ENCODE measurements at places on chromosomes 13 and 19.

DNA sequence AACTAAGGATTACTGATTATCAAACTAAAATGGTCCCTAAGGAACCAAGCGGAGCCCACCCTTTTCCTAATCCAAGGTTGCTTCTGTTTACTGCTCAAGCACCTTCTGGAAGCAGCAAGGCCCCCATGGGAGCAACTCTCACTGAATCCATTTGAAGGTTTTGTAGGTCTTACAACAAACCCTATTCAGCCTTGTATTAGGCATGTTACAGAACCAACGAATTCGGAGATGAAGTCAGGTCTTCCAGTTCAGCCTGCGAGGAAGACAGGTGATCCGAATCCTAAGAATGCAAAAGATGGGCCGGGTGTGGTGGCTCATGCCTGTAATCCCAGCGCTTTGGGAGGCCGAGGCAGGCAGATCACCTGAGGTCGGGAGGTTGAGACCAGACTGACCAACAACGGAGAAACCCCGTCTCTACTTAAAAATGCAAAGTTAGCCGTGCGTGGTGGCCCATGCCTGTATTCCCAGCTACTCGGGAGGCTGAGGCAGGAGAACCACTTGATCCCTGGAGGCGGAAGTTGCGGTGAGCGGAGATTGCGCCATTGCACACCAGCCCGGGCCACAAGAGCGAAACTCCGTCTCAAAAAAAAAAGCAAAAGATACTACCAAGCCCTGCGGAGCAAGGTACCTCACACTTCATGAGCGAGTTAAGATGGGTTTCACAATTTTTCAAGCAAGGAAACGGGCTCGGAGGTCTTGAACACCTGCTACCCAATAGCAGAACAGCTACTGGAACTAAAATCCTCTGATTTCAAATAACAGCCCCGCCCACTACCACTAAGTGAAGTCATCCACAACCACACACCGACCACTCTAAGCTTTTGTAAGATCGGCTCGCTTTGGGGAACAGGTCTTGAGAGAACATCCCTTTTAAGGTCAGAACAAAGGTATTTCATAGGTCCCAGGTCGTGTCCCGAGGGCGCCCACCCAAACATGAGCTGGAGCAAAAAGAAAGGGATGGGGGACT lies 609 bp downstream of the ZAR1L start:
- DNase-seq, result no peak

DNA sequence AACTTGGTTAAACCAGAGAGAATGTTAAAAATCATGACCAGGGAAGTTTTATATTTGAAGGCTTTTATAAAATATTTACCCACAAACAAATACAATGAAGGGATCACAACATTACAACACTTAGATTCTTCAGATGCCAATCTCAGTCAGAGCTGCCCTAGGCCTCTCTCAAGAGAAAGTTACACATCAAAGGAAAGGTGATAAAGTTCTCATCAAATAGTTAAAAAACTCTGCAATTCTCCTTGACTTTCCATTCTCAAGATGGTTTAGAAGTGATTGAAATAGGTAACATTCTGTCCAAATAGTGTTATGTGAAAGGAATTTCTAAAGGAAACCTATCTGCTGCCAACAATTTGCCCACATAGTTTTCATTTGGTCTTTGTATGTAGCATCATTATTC lies 1115.2 kb upstream of the MIR17HG start:
- no peak for DNase-seq

GRCh38 chr13:114144606-114145244 lies 12.3 kb upstream of the RASA3 start:
- DNase-seq, result no peak

GRCh38 chr13:85661675-85662074 lies 137.5 kb downstream of the SLITRK6 start:
- no peak for DNase-seq

DNA sequence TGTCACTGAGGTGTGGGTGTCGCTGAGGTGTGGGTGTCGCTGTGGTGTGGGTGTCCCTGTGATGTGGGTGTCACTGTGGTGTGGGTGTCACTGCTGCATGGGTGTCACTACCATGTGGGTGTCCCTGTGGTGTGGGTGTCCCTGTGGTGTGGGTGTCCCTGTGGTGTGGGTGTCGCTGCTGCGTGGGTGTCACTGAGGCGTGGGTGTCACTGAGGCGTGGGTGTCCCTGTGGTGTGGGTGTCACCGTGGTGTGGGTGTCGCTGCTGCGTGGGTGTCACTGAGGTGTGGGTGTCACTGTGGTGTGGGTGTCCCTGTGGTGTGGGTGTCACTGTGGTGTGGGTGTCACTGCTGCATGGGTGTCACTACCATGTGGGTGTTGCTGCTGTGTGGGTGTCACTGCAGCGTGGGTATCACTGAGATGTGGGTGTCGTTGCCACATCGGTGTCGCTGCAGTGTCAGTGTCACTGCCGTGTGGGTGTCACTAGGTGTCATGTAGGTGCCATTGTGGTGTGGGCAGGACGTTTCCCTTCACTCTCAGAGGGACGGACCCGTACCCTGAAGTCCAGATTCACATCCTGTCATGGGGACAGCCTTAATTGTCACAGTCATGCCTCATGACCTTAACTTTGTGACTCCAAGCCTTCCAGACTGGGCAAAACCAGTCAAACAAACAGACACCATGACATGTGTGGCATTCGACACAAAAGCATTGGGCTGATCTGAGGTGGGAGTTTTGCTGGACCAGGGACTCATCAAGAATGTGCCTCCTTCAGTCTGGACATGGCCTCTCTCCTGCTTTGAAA lies 12.7 kb upstream of the GAS6 start:
- DNase-seq, result no peak

DNA sequence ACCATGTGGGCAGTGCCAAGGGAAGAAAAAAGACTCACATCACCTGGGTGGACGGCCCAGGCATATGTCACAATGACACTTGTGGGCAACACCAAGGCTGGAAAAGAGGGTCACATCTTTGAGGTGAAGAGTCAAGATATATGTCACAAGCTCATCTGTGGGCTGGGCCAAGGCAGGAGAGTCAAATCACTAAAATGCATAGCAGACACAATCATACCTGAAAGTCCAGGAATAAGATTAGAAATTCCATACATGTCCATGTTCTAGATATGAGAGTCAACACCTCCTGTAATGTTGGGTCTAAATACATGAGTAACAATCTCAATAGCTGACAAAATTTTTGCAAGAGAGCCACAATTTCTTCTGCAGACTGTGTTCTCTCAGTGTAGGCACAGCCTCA lies 145.0 kb downstream of the ZNF675 start:
- no peak for DNase-seq

DNA sequence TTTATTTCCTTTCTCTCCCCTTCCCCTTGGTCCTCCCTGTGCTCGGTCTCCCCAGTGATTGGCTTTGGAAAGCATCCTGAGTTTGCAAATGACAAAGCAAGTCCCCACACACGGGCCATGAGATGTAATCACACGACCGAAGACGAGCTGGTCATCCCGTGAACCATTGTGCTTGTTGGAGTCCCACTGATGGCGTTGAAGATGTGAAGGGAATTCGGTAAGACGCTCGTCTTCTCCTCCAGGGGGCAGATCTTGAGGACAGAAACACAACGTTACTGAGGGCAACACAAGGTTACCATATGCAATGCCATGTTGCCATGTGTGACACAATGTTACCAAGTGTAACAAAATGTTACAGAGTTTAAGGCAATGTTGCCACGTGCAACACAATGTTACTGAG lies 42.0 kb upstream of the SLC15A1 start:
- no peak for DNase-seq

GRCh38 chr13:48944221-48944620 lies 31.5 kb upstream of the FNDC3A start:
- DNase-seq, result no peak

GRCh38 chr19:50835103-50835784 lies 1.9 kb upstream of the KLK15 start:
- peak; percentile 39 for DNase-seq

DNA sequence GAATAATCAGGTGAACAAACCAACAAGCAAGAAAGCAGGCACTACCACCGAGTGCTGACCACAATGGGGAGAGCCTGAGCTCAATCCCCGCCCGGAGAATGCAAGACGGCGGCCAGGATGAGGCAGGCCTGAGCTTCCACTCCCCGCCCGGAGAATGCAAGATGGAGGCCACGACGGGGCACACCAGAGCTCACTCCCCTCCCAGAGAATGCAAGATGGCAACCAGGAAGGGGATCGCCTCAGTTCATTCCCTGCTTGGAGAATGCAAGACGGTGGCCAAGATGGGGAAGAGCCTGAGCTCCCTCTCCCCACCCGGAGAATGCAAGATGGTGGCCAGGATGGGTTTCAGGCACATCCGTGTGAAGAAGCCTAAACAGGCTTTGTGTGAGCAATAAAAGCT lies 24.7 kb upstream of the MIER2 start:
- no peak for DNase-seq

GRCh38 chr13:101473458-101473857 lies 21.0 kb downstream of the ITGBL1 start:
- DNase-seq, result no peak

- no peak for DNase-seq
Measured at GRCh38 chr13:79659121-79659521, 178.2 kb downstream of the NDFIP2 start.

- peak; percentile 25 for DNase-seq
Measured at GRCh38 chr19:13024951-13025697, 29.8 kb downstream of the NFIX start.

DNA sequence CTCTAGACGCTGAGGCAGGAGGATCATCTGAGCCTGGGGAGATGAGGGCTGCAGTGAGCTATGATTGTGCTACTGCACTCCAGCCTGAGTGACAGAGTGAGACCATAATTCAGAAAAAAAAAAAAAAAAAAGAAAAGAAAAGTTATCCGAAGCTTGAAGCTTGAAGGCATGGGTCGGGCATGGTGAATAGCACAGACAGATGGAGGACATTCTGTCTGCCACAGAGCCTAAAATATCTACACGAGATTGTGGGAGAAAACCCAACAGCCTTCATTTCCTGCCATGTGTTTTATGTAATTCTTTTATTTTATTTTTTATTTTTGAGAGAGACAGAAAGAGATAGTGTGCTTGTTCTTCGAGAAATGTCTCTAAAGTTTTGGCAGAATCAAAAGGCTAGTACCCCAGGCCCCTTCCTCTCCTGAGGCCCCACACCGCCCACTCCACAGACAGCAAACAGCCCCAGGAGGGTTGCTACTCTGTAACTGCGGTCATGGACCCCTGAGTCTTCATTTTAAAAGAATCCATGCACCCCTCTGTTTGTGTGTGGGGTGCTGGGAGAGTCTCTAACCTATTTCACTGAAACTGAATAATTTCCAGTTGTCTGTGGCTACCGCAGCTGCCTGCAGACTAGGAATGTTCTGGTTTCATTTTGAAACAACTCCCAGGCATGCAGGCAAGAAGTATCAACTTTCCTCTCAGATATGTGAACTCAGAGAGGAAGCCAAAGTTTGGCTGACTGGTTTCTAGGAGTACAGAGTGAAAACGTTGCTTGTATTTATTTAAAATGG lies 38.4 kb upstream of the RCBTB2 start:
- DNase-seq, result no peak

DNA sequence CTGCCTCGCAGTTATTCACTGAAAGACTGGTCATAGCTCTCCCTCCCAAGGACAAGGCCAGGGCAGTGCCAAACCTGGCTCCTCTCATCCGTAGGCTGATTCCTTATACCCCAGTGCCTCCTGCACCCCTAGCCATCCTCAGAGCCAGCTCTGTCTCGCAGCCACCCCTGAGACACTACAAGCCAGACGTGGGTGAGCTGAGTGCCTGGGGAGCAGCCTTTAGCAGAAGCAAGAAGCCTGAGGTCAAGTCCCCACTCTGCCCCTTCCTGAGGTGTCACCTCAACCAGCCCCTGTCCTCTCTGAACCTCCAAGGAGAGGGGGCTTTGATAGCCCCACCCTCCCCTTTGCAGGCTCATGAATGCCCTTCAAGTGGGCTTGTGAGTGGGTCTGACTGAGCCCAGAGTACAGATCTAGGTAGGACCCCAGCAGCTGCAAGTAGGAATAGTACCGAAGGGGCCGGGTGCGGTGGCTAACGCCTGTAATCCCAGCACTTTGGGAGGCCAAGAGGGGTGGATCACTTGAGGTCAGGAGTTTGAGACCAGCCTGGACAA lies 14.8 kb upstream of the AKAP8L start:
- no peak for DNase-seq

- DNase-seq, result no peak
Measured at GRCh38 chr19:45814851-45815480, at the start of gene RSPH6A. Gene RSPH6A (minus strand): TSS chr19:45815308. CDS start chr19:45815176, 132 bp downstream.

- DNase-seq, result no peak
Measured at GRCh38 chr19:16207063-16207462, 9.4 kb downstream of the AP1M1 start.

DNA sequence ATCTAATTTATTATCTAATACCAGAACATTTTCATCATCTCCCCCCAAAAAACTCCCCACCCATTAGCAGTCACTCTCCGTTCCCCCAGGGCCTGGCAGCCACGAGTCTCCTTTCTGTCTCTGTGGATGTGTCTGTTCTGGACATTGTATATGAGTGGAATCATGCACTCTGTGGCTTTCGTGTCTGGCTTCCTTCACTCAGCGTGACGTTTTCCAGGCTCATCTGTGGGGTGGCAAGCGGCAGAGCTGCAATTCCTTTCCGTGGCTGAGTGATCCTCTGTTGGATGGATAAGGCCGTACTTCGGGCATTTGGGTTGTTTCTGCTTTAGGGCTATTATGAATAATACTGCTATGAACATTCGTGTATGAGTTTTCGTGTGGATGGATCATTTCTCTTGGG lies 3.1 kb downstream of the AP2S1 start:
- DNase-seq, result no peak

DNA sequence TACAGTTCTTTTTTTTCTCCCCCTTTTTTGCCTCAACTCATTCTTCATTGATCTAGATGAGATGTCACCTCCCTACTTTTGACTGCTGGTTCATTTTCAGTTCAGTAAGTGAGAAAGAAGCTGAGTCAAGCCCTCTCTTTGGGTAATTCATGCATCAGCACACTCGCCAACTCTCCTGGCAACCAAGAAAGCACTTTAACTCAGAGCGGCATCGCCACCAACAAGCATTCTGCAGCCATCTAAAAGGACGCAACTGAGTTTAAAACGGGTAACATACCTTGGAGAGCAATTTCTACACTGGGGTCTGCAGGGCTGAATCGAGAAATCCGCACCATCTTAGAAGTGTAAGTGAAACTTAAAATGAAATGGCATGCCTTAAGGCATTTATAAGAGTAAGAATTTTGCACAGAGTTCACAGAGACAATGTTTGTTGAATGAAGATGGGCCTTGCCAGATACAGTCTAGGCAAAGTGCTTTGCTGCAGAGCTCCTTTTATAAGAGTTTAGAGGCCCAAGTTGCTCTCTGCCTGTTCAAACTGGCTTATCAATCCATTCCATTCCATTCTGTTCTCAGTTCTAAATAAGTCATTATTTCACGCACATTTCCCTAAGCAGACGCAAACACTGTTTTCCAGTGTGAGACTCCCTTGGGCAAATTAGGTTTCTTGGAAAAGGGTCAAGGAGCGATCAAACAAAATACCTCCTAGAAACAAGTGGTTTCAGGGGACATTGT lies 338.0 kb downstream of the ENOX1 start:
- DNase-seq, result no peak

- DNase-seq, result no peak
Measured at GRCh38 chr13:43020794-43021193, 2.6 kb upstream of the DNAJC15 start.

Measured in NCI-H1092 treated with DMSO at 0.1 percent for 48 hours (cell line).